T-cell (primary cell): ENCODE measurements at places on chromosomes 11 and 22.

GRCh38 chr11:10784232-10785145 is 24.2 kb downstream of the EIF4G2 start:
- no peak overlapping the region for H3K27ac ChIP-seq
- H3K4me3 ChIP-seq, result no peak overlapping the region
- peaks cover 7% of the 10 kb centered on the region for H3K36me3 ChIP-seq
- no peaks in the 10 kb centered on the region for H3K4me1 ChIP-seq
- no peak for DNase-seq

- H3K36me3 ChIP-seq, result no peaks in the 10 kb centered on the region
- DNase-seq, result no peak
- H3K27me3 ChIP-seq, result peaks cover 3% of the 10 kb centered on the region
- no peak overlapping the region for H3K4me3 ChIP-seq
Measured at GRCh38 chr11:127993788-127994187, 593.6 kb downstream of the ETS1 start.

GRCh38 chr11:107705027-107705426 is 6.8 kb downstream of the SLN start:
- H3K4me3 ChIP-seq, result no peak overlapping the region
- no peaks in the 10 kb centered on the region for H3K4me1 ChIP-seq
- DNase-seq, result no peak
- H3K36me3 ChIP-seq, result no peaks in the 10 kb centered on the region
- H3K27me3 ChIP-seq, result no peaks in the 10 kb centered on the region

- no peaks in the 10 kb centered on the region for H3K27me3 ChIP-seq
- H3K27ac ChIP-seq, result peak overlapping the region; percentile 94
- no peaks in the 10 kb centered on the region for H3K36me3 ChIP-seq
- peaks cover 22% of the 10 kb centered on the region for H3K4me1 ChIP-seq
- peak; percentile 42 for DNase-seq
- H3K4me3 ChIP-seq, result peak overlapping the region; percentile 100
Measured at GRCh38 chr22:40637183-40638150, 948 bp upstream of the MRTFA start.

GRCh38 chr22:49192180-49192856 is 635.4 kb downstream of the BRD1 start:
- no peak for DNase-seq
- no peak overlapping the region for H3K27ac ChIP-seq
- no peak overlapping the region for H3K4me3 ChIP-seq

GRCh38 chr11:102318469-102318868 is 1.2 kb downstream of the BIRC3 start:
- peaks cover 2% of the 10 kb centered on the region for H3K36me3 ChIP-seq
- peaks cover 43% of the 10 kb centered on the region for H3K4me1 ChIP-seq
- H3K27ac ChIP-seq, result peak overlapping the region; percentile 95
- peak overlapping the region; percentile 75 for H3K4me3 ChIP-seq

- no peak overlapping the region for H3K27ac ChIP-seq
- no peak for DNase-seq
- H3K4me1 ChIP-seq, result no peaks in the 10 kb centered on the region
- no peaks in the 10 kb centered on the region for H3K27me3 ChIP-seq
- no peak overlapping the region for H3K4me3 ChIP-seq
- no peaks in the 10 kb centered on the region for H3K36me3 ChIP-seq
Measured at GRCh38 chr11:58770627-58771457, 39.1 kb upstream of the GLYAT start.

GRCh38 chr11:102050927-102051575 is 3.8 kb downstream of the CFAP300 start:
- H3K27ac ChIP-seq, result no peak overlapping the region
- peaks cover 7% of the 10 kb centered on the region for H3K4me1 ChIP-seq
- H3K4me3 ChIP-seq, result no peak overlapping the region
- DNase-seq, result no peak
- H3K36me3 ChIP-seq, result no peaks in the 10 kb centered on the region

- H3K27ac ChIP-seq, result no peak overlapping the region
- H3K36me3 ChIP-seq, result peaks cover 64% of the 10 kb centered on the region
- peaks cover 22% of the 10 kb centered on the region for H3K4me1 ChIP-seq
- no peaks in the 10 kb centered on the region for H3K27me3 ChIP-seq
Measured at GRCh38 chr22:44202261-44202789, 21.6 kb downstream of the PARVG start.

DNA sequence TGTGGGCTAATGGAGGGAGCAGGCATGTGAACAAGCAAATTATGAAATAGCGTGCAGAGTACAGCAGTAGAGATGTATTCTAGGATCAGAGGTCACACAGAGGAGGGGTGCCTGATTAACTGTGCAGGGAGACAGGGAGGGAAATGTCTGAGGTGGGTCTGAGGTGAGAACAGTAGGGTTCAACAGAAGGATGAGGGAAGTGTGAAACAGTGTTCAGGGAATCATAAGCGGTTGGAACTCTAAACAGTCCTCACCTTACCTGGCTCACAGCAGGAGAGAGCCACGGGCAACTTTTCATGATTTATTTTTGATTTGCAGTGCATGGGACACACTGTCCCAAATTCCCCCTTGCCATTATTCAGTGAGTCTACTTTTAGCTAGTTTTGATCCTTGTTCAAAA is 90.5 kb downstream of the PIWIL4 start:
- no peak overlapping the region for H3K27ac ChIP-seq
- no peaks in the 10 kb centered on the region for H3K4me1 ChIP-seq
- H3K4me3 ChIP-seq, result no peak overlapping the region
- DNase-seq, result no peak

DNA sequence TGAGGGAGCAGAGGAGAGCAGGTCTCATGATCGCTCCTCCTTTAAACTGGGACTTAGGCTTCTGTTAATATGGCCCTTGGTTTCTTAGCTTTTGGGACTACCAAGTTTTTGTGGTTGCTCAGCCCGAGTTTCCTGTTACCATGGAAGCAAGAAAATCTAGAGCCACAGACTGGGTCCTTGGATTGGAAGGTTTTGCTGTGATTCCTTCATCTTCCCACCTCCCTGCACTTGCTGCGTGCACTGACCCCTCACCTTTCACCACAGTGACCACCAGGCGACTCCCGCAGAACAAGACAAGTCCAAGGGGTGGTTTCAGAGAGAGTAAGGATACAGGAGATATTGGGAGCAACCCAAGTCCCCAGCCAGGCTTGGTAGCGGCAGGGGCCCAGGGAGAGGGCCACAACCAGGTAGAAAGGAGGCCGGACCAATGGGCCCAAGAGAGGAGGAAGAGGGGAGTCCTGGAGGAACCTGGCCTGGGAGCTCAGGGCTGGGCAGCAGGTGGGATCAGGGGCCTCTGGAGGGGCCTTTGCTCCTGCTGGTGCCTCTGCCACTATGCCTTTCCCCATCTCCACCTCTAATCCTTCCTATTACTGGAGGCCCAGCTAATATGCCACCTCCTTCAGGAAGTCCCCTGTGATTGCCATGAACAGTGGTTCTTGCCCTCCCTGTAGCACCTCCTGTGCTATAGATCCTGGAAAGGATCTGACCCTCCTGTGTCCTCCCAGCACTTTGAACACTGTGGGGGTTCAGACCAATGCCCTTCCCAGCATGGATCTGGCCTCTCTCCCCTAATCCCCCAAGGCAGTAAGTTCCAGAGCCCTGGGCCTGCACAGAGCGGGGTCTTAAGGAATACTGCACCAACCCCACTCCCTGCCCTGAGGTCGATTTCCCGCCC is 21.2 kb downstream of the CSF2RB start:
- no peaks in the 10 kb centered on the region for H3K4me1 ChIP-seq
- DNase-seq, result no peak
- H3K4me3 ChIP-seq, result no peak overlapping the region
- peaks cover 23% of the 10 kb centered on the region for H3K27me3 ChIP-seq
- no peaks in the 10 kb centered on the region for H3K36me3 ChIP-seq

GRCh38 chr22:28703436-28703835 is 23.8 kb upstream of the TTC28 start:
- H3K4me1 ChIP-seq, result no peaks in the 10 kb centered on the region
- peaks cover 10% of the 10 kb centered on the region for H3K36me3 ChIP-seq
- no peak overlapping the region for H3K4me3 ChIP-seq

- H3K4me3 ChIP-seq, result peak overlapping the region; percentile 5
- no peak overlapping the region for H3K27ac ChIP-seq
- peaks cover 7% of the 10 kb centered on the region for H3K36me3 ChIP-seq
- H3K27me3 ChIP-seq, result no peaks in the 10 kb centered on the region
- peak; percentile 65 for DNase-seq
Measured at GRCh38 chr22:31248138-31248745, 36.1 kb downstream of the LIMK2 start.

- H3K4me1 ChIP-seq, result peaks cover 52% of the 10 kb centered on the region
- no peaks in the 10 kb centered on the region for H3K36me3 ChIP-seq
- no peak overlapping the region for H3K4me3 ChIP-seq
- DNase-seq, result no peak
- no peaks in the 10 kb centered on the region for H3K27me3 ChIP-seq
Measured at GRCh38 chr11:13343067-13343466, 65.5 kb downstream of the BMAL1 start.

- no peaks in the 10 kb centered on the region for H3K36me3 ChIP-seq
- peaks cover 5% of the 10 kb centered on the region for H3K27me3 ChIP-seq
- DNase-seq, result no peak
- H3K4me1 ChIP-seq, result no peaks in the 10 kb centered on the region
Measured at GRCh38 chr11:114924042-114924441, 245.7 kb downstream of the NXPE2 start.

DNA sequence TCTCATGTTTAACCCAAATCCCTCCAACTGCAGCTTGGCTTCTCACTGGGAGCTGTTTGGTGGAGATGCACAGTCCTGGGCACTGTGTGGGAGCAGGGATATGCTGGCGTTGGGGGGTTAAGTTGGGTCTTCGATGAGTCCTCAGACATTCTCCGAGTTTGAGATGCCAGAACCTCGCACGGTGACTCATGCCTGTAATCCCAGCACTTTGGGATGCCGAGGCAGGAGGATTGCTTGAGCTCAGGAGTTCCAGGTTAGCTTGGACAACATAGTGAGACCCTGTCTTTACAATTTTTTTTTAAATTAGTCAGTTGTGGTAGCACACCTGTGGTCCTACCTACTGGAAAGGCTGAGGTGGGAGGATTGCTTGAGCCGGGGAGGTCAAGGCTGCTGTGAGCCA is 20.7 kb downstream of the POU2F3 start:
- no peak for DNase-seq
- no peak overlapping the region for H3K27ac ChIP-seq
- H3K4me3 ChIP-seq, result no peak overlapping the region
- H3K36me3 ChIP-seq, result no peaks in the 10 kb centered on the region
- no peaks in the 10 kb centered on the region for H3K27me3 ChIP-seq
- H3K4me1 ChIP-seq, result no peaks in the 10 kb centered on the region

- no peaks in the 10 kb centered on the region for H3K36me3 ChIP-seq
- H3K4me3 ChIP-seq, result no peak overlapping the region
- no peak overlapping the region for H3K27ac ChIP-seq
- DNase-seq, result no peak
- no peaks in the 10 kb centered on the region for H3K4me1 ChIP-seq
Measured at GRCh38 chr11:46471943-46472661, 80.5 kb upstream of the CHRM4 start.

DNA sequence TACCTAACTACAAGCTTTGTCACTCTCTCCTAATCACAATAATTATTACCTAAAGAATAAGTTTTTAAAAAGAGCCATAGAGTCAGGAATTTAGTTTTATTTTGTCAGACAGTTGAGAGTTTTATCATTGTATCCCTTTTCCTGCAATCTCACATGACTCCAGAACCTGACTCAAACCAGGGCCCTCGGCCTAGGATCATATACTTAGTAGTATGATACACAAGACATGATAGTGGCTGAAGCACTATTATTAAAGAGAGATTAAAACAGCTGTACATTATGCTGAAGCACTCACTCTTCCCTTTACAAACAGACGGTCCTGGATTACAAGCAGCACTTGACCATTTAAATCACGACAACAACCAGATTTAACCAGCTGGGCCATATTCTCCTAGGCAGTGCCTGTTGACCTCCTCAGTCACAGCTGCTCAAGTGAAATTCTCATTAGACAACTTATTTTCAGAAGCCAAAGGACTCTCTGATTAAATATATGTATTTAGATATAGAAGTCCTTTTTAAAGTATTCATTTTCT is 44.0 kb downstream of the SOX6 start:
- no peaks in the 10 kb centered on the region for H3K36me3 ChIP-seq
- DNase-seq, result no peak
- no peaks in the 10 kb centered on the region for H3K27me3 ChIP-seq
- H3K4me3 ChIP-seq, result no peak overlapping the region
- no peak overlapping the region for H3K27ac ChIP-seq

GRCh38 chr11:130244848-130245247 is 69.9 kb downstream of the ZBTB44 start:
- H3K4me1 ChIP-seq, result peaks cover 13% of the 10 kb centered on the region
- H3K4me3 ChIP-seq, result no peak overlapping the region
- no peaks in the 10 kb centered on the region for H3K36me3 ChIP-seq
- no peak overlapping the region for H3K27ac ChIP-seq
- DNase-seq, result no peak
- H3K27me3 ChIP-seq, result no peaks in the 10 kb centered on the region

- peak overlapping the region; percentile 98 for H3K27ac ChIP-seq
- peak; percentile 53 for DNase-seq
- H3K27me3 ChIP-seq, result no peaks in the 10 kb centered on the region
- H3K4me3 ChIP-seq, result no peak overlapping the region
Measured at GRCh38 chr11:128323381-128323780, 264.0 kb downstream of the ETS1 start.

DNA sequence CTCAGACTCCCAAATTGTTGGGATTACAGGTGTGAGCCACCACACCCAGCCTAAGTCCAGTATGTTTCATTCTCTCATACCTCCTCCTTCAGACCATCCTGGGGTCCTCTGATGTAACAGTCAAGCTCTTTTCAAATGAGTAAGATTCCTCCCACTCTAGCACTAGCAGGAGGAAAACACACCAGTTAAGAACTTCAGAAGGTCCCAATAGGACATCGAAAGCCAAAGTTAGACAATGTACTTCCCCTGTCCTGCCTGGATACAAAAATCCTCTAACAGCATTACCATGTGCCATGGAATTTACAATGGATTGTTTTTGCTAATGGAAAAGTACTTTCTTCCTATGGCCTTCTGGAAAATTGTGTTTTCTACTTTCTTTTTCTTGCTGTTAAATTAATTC is 67.1 kb downstream of the CCDC34 start:
- no peaks in the 10 kb centered on the region for H3K36me3 ChIP-seq
- no peak overlapping the region for H3K4me3 ChIP-seq
- H3K27ac ChIP-seq, result no peak overlapping the region
- no peaks in the 10 kb centered on the region for H3K4me1 ChIP-seq
- no peaks in the 10 kb centered on the region for H3K27me3 ChIP-seq

- no peak for DNase-seq
- no peak overlapping the region for H3K4me3 ChIP-seq
- no peak overlapping the region for H3K27ac ChIP-seq
- H3K27me3 ChIP-seq, result no peaks in the 10 kb centered on the region
- no peaks in the 10 kb centered on the region for H3K4me1 ChIP-seq
Measured at GRCh38 chr22:28316014-28316413, 363.6 kb downstream of the TTC28 start.
